Activated T-helper 2 cell treated with anti-CD3 and anti-CD28 coated beads, Interferon-gamma antibody, Interleukin-2, Interleukin-4, amounts not matched to agents 10 μg/mL and 5 μg/mL and 100 μg/mL, durations not matched to agents 14 hours and 24 hours and 36 hours (primary cell): ENCODE measurements at places on chromosomes 13 and 19. TPM values are rescaled to one million over a fixed set of nuclear protein-coding genes. Genes with fewer than 3 reads are reported as not detected.

DNA sequence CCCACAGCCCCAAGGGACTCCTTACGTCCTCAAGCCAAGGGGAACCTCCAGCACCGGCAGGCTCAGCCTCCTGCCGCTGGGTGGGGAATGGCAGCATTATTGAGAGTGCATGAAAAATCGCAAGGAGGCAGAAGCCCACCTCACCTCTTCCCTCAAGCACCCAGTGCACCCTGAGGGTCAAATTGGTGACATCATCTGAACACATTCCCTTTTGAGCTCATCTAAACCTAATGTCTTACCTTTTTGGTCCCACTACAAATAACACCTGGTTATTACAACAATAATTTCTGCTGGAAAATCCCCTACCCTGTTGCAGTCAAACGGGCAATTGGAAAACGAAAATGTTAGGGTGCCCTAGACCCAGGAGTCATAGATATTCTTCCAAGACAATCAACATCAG is 12.2 kb upstream of the POP4 start:
- H3K4me3 ChIP-seq: no peak overlapping the region
- H3K27me3 ChIP-seq: peaks cover 46% of the 10 kb centered on the region
- no peak for DNase-seq
- peaks cover 3% of the 10 kb centered on the region for H3K36me3 ChIP-seq
- no peak overlapping the region for H3K27ac ChIP-seq

DNA sequence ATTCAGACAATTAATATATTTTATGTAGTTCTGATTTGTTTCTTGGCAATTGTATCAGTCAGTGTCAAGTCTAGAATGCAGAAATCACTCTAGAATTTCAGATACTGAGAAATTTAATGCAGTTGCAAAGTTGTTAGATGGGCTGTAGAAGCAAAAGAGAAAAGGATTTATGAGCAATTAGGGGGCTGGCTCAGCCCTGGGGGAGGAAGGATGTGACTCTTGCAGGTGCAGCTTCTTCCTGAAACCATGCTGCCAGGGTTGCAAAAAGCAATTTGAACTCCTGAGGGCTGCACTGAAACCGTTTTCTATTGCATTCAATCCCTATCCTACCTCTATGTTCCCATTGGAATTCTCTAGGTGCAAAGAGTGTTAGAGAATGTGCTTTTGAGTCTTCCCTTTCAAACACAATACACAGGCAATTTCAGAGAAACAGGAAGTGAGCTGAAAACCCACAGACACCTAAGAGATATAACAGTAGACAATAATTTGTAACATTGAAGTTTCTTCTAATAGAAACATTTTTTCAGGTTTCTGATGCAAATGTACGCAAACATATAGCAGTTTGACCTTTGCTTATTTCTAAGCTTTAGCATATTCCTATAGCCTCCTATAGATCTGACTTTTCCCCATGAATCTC is 814.7 kb upstream of the ATXN8OS start:
- no peaks in the 10 kb centered on the region for H3K4me1 ChIP-seq
- H3K36me3 ChIP-seq: no peaks in the 10 kb centered on the region
- no peak overlapping the region for H3K4me3 ChIP-seq
- no peak overlapping the region for H3K27ac ChIP-seq
- DNase-seq: no peak
- no peaks in the 10 kb centered on the region for H3K27me3 ChIP-seq

DNA sequence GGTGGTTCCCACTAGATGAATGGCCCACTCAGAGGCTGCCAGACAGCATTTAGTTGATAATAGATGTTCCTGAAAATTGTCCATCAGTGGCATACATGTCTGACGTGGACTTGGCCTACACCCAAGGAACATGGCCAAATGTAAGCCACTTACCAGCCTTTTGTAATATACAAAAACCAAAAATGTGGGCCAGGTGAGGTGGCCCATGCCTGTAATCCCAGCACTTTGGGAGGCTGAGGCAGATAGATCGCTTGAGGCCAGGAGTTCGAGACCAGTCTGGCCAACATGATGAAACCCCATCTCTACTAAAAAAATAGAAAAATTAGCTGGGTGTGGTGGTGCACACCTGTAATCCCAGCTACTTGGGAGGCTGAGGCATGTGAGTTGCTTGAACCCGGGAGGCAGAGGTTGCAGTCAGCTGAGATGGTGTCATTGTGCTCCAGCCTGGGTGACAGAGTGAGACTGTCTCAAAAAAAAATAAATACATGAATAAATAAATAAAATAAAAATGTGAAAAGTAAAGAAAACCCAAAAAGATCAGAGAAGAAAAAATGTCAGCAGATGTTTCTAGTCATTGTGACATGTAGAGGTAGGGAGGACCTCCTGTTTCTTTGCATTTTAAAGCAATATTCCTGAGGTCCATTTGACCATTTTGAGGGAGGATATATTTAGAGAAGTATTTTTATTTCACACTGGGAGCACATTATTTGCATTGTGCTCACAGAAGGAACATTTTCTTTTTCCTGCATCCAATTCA is 7.1 kb upstream of the WTIP start:
- peaks cover 8% of the 10 kb centered on the region for H3K27me3 ChIP-seq
- peaks cover 46% of the 10 kb centered on the region for H3K36me3 ChIP-seq
- H3K27ac ChIP-seq: peak overlapping the region; percentile 18
- no peak for DNase-seq

GRCh38 chr19:11286312-11286974 is 9.5 kb upstream of the TSPAN16 start:
- peaks cover 4% of the 10 kb centered on the region for H3K4me1 ChIP-seq
- no peak overlapping the region for H3K4me3 ChIP-seq
- no peak for DNase-seq
- H3K27me3 ChIP-seq: peaks cover 33% of the 10 kb centered on the region
- H3K27ac ChIP-seq: no peak overlapping the region

GRCh38 chr19:46880431-46880830 is 19.6 kb downstream of the ARHGAP35 start:
- no peak overlapping the region for H3K4me3 ChIP-seq
- H3K27ac ChIP-seq: no peak overlapping the region
- no peaks in the 10 kb centered on the region for H3K27me3 ChIP-seq
- H3K4me1 ChIP-seq: peaks cover 3% of the 10 kb centered on the region
- H3K36me3 ChIP-seq: peaks cover 4% of the 10 kb centered on the region
- no peak for DNase-seq

GRCh38 chr13:32200741-32201140 is 114.4 kb downstream of the ZAR1L start:
- no peaks in the 10 kb centered on the region for H3K27me3 ChIP-seq
- H3K4me3 ChIP-seq: no peak overlapping the region
- H3K27ac ChIP-seq: no peak overlapping the region
- H3K4me1 ChIP-seq: no peaks in the 10 kb centered on the region
- DNase-seq: no peak
- no peaks in the 10 kb centered on the region for H3K36me3 ChIP-seq

GRCh38 chr13:113654175-113654560 is 3.8 kb downstream of the ATP4B start:
- no peak overlapping the region for H3K4me3 ChIP-seq
- DNase-seq: no peak
- H3K36me3 ChIP-seq: no peaks in the 10 kb centered on the region
- H3K27me3 ChIP-seq: no peaks in the 10 kb centered on the region

DNA sequence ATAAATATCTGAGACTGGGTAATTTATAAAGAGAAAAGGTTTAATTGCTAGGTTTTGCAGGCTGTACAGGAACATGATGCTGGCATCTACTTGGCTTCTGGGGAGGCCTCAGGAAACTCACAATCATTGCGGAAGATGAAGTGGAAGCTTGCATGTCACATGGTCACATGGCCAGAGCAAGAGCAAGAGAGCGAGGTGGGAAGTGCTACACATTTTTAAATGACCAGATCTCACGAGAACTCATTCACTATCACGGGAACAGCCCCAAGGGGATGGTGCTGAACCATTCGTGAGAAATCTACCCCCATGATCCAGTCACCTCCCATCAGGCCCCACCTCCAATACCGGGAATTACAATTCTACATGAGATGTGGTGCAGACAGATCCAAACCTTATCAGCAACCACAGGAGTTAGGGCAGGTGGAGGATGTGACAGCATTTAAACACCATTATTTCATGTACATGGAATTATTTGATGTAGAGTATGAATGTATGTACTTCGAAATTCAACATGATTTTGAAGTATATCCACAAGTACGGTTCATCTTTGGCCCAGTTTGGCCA is 10.5 kb upstream of the CLDN10 start:
- H3K27me3 ChIP-seq: peaks cover 10% of the 10 kb centered on the region
- H3K36me3 ChIP-seq: no peaks in the 10 kb centered on the region
- no peaks in the 10 kb centered on the region for H3K4me1 ChIP-seq
- H3K27ac ChIP-seq: no peak overlapping the region
- H3K4me3 ChIP-seq: no peak overlapping the region
- DNase-seq: no peak

ZSWIM9 gene
- total RNA-seq: 9.2 and 9.7 TPM in 2 replicates

ZNF83 gene
- total RNA-seq: 23.1 and 24.1 TPM in 2 replicates

DNA sequence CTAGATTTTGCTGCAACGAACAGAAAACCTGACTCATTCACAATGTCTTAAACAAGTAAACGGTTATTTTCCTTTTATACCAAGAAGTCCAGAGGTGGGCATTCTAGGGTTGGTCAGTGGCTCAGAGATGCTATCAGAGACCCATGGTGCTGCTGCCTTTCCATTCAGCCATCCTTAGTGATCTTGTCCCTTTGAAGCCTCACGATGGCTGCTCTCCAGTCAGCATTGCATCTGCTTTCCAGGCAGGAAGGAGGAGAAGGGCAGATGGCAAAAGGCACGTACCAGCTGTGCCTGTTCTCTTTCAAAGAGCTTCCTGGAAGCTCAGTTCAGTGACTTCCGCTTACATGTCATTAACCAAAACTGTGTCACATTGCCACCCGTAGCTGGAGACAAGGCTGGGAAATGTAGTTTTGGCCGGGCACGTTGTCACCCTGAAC is 30.1 kb downstream of the WDFY2 start:
- no peaks in the 10 kb centered on the region for H3K27me3 ChIP-seq
- peak overlapping the region; percentile 97 for H3K27ac ChIP-seq

LGALS13 gene
- total RNA-seq: not detected in 2 replicates

CTXN1 gene
- 0.50 and 0.53 TPM in 2 replicates for total RNA-seq

DNA sequence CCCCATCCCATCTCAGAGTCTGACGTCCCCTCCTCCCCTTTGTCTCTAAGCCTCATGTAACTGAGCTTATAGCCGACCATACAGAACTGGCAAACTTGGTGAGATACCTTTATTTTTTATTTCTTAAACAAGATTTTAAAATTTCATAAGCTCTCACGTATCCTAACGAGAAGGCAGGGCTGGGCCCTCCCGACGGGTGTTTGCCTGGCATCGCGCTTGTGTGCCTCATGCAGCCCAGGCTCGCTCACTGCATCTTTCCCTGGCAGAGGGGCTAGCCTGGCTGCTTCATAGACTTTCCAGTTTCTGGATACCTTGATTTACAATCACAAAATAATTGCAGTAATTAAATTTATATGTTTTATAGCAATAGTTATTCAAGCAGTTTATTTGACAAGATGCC is 69.0 kb downstream of the GGACT start:
- H3K36me3 ChIP-seq: no peaks in the 10 kb centered on the region
- H3K27me3 ChIP-seq: peaks cover 8% of the 10 kb centered on the region
- DNase-seq: no peak
- H3K4me3 ChIP-seq: no peak overlapping the region

GRCh38 chr19:2266183-2266993 is 10.2 kb upstream of the JSRP1 start:
- peaks cover 9% of the 10 kb centered on the region for H3K4me1 ChIP-seq
- peak overlapping the region; percentile 8 for H3K4me3 ChIP-seq
- no peak overlapping the region for H3K27ac ChIP-seq
- no peaks in the 10 kb centered on the region for H3K27me3 ChIP-seq
- no peak for DNase-seq

SMIM24 gene
- 0.51 and 0.84 TPM in 2 replicates for total RNA-seq

DNA sequence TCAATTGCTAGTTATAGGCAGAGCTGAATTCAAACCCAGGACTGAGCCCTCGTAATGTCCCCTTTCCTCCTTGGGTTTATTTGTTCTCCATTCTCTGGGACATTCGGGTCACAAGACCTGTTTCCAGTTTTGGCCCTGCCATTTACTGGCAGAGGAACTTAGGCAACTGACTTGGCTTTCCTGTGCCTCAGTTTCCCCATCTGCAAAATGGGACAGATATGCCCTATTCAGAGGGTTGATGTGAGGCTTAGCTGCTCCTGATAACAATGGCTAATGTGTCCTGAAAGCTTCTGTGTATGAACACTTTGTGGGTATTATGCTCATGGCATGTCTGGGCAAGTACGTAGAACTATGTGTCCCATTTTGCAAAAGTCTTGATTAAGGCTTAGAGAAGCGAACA is 996 bp downstream of the ZNF524 start:
- peaks cover 28% of the 10 kb centered on the region for H3K36me3 ChIP-seq
- H3K27me3 ChIP-seq: no peaks in the 10 kb centered on the region
- peak overlapping the region; percentile 85 for H3K4me3 ChIP-seq
- DNase-seq: no peak
- H3K4me1 ChIP-seq: peaks cover 25% of the 10 kb centered on the region

GRCh38 chr19:1538978-1539377 is 15.1 kb downstream of the PLK5 start:
- no peaks in the 10 kb centered on the region for H3K36me3 ChIP-seq
- no peak for DNase-seq
- no peak overlapping the region for H3K27ac ChIP-seq
- peaks cover 12% of the 10 kb centered on the region for H3K27me3 ChIP-seq
- no peak overlapping the region for H3K4me3 ChIP-seq

- H3K36me3 ChIP-seq: peaks cover 30% of the 10 kb centered on the region
- H3K4me3 ChIP-seq: peak overlapping the region; percentile 94
- DNase-seq: peak; percentile 14
Measured at GRCh38 chr13:52454459-52454819, 839 bp upstream of the CKAP2 start.

CALR3 gene
- total RNA-seq: not detected in 2 replicates

GRCh38 chr19:17026706-17027534 is at the start of gene CPAMD8:
Gene CPAMD8 (minus strand): TSS chr19:17026810. CDS start chr19:17026642, 168 bp downstream.
- no peak within 1 kb of the TSS for H3K27ac ChIP-seq
- H3K27me3 ChIP-seq: peaks cover 51% of the 10 kb centered on the region
- peaks cover 3% of the 10 kb centered on the region for H3K4me1 ChIP-seq
- no peak within 1 kb of the TSS for H3K4me3 ChIP-seq
- DNase-seq: no peak
- no peaks in the 10 kb centered on the region for H3K36me3 ChIP-seq

DNA sequence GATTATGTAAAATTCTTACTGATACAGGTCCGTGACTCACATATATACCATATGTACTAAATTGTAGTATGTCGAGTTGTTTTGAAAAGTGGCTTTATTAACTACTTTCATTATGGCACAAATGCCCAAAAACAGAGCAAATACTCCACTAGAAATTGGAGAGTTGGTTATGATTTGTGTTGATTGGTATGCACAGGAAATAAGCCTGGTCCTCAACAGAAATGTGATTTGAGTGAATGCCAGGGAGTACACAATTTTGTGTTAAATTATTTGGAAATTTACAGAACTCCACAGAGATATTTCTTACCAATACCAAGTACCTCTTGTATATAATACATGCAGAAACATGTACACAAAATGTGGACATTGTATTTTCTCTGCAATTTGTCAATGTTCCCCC is 676.7 kb downstream of the PCDH9 start:
- no peak overlapping the region for H3K27ac ChIP-seq
